ENCODE measurements at places on chromosomes 3 and 15.

GRCh38 chr15:47066392-47066791 lies 650.9 kb upstream of the SEMA6D start:
- no peak for DNase-seq

DNA sequence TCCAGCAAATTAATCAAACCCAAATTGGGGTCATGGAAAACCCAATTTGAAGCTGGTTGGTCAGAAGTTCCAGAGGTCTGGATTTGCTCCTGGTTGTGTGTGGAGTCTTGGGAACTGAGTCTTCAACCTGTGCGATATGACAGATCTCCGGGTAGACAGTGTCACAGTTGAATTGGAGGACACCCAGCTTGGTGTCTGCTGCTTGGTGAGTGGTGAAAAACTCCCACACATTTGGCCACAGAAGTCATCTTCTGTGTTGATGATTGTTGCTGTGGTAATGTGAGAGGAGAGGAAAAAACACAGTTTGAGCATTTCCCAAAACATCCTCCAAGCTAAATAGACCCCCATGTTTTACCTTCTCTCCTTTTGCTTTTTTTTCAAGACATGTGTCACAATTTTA lies 218.1 kb downstream of the TP63 start:
- no peak for DNase-seq

GRCh38 chr3:138051947-138052802 lies 42.2 kb downstream of the CLDN18 start:
- DNase-seq = no peak

GRCh38 chr3:18853269-18853668 lies 295.0 kb upstream of the KCNH8 start:
- no peak for DNase-seq

DNA sequence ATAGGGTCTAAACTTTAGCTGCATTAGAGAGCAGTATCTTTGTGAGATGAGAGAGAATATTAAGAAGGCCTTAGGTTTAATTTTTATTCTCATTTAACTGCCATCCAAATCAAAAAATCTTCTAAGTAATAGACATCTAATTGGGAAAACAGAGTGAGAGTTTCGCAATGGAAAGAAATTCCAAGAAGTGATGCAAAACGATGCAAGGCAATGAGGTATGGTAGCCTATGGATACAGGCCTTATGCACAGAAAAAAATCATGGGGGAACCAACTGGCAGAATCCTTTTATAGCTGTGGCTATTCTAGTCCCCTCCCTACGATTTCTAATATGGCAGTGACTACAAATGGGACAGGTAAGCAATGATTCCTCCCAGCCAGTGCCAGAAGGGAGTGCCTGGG lies 225.9 kb downstream of the GREM1 start:
- DNase-seq = no peak

DNA sequence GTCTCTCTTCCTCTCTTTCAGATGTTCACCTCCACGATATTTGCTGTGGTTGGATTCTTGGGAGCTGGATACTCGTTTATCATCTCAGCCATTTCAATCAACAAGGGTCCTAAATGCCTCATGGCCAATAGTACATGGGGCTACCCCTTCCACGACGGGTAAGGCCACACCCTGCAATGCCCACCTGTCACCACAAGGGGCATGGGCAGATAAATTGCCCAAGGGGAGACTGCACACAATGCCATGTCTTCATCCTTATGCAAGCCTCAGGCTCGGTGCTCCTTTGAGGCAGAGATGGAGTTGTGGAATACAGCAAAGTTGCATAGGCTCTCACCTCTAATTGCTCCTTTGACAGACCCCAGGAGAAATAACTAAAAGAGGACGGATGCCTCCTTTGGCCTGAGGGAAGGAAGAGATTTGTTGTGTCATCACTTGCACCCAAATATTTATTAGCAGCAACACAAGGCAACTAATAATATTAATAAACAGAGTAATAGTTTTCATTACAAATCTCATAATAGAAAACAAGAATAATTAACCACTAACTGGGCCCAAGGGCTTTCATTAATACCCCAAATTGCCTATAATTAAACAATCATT lies 13.2 kb downstream of the TM4SF4 start:
- no peak for DNase-seq

GRCh38 chr3:197186887-197187588 lies 111.4 kb downstream of the DLG1 start:
- no peak for DNase-seq

GRCh38 chr3:27565201-27565852 lies 81.1 kb upstream of the SLC4A7 start:
- no peak for DNase-seq

DNA sequence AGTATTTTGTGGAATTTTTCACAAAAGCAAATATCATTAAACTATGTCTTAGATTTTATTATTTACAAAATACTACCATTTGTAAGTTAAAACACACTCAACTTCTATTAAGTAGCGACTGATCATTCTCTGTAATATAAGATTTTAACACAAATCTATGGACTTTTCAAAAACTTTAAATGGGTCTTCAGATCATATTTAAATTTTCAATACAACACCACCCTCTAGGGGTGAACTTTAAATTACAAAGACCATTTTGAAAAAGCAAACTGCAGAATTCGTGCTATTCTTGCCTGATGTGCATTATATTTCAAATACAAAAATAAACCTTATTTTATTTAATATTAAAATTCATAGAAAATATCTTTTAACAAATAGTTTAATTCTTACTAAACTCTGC lies 8.2 kb upstream of the VGLL4 start:
- DNase-seq = no peak

GRCh38 chr3:151688571-151688970 lies 45.2 kb upstream of the AADACL2 start:
- no peak for DNase-seq

- no peak for DNase-seq
These were observed 61.2 kb downstream of the VPS8 start for GRCh38 chr3:184873141-184873540.

DNA sequence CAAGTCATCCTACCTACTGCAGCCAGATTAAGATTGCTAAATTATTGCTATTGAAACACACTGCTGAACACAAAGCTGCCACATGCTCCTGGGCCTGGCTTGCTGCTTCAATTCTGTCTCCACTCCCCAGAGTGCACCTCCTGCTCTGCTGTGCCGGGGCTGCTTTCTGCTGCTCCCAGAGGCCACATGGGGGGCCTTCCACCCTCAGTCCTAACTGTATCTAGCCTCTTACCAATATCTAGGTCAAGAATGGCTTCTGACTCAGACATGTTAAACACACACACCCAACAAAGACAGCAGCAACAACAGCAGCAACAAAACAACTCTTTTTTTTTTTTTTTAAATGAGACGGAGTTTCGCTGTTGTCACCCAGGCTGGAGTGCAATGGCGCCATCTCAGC lies 33.0 kb downstream of the MYZAP start:
- DNase-seq = no peak

- DNase-seq = no peak
These were observed 20.6 kb downstream of the GRM2 start for GRCh38 chr3:51727500-51727899.

DNA sequence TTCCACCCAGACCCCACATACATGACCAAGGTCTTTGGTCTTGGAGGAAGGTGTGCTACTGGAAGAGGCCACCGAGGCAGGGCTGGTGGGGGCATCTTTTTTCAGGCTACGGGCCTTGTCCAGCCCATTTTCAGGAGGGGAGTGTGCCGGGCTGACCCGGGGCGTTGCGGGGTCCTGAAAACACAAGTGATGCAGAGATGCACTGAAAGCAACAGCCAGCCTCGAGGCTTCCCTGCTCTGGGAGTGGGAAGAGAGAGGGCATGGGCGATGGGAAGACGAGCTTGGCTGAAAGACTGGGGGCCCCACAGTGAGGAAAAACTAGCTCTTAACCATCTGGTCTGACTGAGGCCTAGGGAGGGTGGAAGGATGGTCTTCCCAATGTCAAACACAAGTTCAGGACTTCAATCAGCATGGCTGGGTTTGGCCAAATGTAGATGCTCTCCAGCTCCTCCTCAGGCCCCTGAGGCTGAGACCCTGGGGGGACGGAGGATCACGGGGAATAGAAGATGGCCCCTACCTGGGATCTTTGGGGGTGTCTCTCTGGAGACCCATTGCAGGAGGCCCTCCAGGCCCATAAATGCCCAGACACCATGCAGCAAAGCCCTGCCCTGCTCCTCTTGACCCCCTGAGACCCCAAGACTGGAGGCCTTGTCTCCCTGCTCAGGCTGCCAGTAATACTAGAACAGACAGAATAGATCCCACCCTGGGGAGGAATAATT lies 38.9 kb downstream of the TLE3 start:
- no peak for DNase-seq

DNA sequence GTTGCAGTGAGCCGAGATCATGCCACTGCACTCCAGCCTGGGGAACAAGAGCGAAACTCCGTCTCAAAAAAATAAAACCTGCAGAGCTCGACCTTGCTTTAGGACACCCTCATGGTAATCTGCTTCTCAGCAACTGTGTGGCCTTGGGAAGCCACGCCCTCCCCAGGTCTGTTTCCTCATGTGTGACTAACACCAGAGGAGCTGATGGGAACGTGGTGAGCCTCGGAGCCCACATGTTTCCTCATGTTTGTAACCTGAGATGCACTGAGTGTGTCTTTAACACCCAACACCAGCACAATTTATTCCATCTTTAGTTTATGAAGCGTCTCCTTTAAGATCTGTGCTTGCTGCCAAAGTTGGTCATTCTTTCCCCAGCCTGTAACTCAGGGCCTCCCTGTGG lies 142.8 kb downstream of the OCA2 start:
- DNase-seq = no peak

DNA sequence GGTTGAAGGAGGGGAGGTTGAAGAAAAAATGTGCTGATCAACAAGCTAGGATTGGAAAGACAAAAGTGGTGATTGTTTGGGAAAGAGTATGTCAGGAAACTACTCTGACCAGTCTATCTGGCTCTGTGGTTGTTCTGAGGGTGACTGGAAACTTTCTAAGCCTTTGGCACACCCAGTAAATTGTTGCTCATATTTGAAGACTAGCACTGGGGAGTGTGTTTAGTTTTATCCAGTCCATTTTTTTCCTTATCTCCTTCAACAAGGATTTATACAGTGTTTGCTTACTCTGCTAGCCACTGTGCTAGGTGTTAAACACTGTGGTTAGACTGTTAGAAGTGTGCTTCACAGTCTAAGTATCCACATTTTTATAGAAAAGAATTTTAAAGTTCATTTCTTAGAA lies 28.8 kb downstream of the PPM1L start:
- DNase-seq = no peak
